NCI-H2227 treated with DMSO at 0.1 percent for 48 hours (cell line): ENCODE measurements at places on chromosomes 5 and 9.
A peak's percentile ranks its signal among the peaks of the same experiment; 100 is the strongest.

DNA sequence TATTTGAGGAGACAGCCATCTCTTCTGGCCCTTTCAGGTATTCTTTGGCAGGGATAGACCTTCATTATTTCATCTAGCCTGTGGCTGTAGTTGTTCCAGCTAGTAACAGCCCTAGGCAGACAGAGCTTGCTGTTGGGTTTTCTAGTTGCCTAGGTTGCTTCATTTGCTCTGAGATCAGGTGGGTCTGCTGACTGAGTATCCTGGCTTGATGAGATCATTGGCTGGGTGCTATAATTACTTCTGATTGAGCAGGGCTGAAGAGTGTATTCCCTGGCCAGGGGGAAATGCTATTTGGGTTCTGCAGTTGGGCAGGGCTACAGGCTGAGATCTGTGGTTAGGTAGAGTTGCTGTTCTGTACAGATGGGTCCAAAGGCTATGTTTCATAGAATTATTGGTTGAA lies 456.1 kb downstream of the PSAT1 start:
- DNase-seq: no peak

DNA sequence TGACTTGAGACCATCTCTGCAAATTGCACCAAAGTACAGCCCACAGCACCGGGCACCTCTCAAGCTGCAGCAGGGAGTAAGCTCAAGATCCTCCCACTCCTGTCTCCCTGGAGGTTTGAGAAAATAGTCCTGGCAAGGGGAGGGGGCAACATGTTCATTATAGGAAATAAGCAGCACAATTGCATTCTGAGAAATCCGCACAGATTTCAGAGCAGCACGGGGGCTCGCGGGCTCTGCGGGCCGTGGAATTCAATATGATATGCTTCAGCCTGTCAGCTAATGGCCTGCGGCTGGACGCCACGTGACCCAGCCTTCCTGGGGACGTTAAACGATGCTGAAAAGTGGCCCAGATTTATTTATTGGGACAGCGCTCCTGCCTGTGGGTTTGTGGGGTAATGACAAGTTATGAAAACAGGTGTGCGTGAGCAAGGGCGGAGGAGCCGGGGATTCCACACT lies 156.4 kb downstream of the DAB2IP start:
- peak; percentile 15 for DNase-seq

DNA sequence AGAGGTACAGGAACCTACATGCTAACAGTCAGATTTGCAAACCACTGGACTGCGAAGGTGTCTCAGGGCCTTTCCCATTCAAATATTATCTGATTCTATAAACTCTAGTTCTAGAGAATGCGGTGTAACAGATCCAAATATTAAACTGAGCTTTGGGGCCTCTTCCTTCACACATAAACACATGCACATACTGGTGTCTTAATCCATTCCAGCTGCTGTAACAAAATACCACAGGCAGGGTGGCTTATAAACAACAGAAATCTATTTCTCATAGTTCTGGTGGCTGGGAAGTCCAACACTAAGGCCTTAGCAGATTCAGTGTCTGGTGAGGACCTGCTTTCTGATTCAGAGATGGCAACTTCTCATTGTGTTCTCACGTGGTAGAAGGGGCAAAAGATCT lies 30.2 kb downstream of the RETREG1 start:
- DNase-seq: no peak

- no peak for DNase-seq
Observed at GRCh38 chr5:179991106-179991505, 80.5 kb downstream of the RNF130 start.

GRCh38 chr9:123235448-123235847 lies 32.9 kb downstream of the STRBP start:
- no peak for DNase-seq

DNA sequence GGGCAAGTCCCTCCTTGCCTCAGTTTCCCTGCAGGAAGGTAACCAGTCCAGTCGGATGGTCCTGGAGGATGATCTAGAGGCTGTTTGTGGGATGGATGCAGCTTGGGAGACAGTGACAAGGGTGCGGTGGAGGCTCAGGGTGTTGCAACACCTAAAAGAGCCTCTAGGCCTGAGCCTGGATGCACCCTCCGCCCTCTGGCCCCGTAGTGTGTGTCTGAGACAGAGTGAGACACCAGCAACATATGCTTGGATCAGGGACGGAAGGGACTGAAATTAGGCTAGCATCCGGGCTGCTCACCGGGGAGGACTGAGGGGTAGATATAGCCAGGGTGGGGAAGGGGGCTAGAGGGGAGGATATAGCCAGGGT lies 1.1 kb downstream of the CRAT start:
- no peak for DNase-seq

DNA sequence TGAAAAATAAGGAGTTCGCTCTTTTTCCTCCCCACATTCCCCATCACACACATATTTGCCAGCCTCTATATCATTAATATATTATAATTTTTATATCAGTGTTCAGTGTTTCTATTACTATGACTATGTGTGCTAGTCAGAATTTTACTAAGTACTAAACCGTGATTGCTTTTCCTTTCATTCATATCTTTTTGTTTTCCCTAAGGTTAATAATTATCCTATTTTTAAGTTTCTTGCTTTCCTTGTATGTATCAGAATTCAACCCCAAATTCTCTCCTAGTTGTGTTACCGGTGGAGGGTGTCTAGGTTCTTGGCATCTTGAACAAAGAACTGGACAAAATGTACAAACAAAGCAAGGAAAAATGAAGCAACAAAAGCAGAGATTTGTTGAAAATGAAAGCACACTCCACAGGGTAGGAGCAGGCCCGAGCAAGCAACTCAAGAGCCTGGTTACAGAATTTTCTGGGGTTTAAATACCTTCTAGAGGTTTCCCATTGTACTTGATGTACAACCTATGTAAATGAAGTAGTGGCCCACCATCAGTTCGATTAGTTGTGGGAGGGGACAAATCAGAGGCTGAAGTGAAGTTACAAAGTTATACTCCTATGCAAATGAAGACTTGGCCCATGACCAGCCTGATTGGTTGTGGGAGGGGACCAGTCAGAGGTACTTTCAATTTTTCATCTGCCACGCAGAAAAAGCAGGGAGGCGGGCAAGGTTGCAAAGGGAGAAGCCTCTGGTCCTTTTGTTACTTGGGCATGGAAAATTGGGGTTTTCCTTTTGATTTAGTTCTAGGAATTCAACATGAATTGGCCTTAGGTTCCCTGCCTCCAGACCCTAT lies 43.8 kb downstream of the KIAA1191 start:
- no peak for DNase-seq

DNA sequence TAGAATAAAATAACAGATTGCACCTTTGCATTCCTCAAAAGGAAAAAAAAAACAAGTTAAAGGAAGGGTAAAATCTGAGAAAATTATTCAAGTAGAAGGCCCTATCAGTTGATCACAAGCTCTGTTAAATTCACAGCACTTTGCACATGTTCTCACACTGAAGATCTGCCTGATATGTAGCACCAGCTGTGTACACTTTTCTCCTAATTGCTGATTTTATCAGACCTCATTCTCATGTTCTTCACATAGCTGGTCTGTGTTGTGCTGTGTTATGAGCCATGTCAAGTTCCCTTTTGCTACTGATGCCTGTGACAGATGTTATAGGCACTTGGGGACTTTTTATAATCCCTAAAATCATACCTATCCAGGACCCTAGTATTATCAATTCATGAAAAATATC lies 390.4 kb upstream of the PRR16 start:
- no peak for DNase-seq
